A549 treated with Mapracorat at 1 μM for 4 hours (cell line): ENCODE measurements at places on chromosomes 6 and 20. TPM values are rescaled to one million over a fixed set of nuclear protein-coding genes. Genes with fewer than 3 reads are reported as not detected.

STMN3 gene
- 7.7 to 11.7 TPM (median 9.6 TPM) in 5 replicates for total RNA-seq

NTSR1 gene
- total RNA-seq: 0.07 to 0.18 TPM (median 0.09 TPM) in 5 replicates

MYMX gene
- total RNA-seq: not detected in 5 replicates

VSX1 gene
- total RNA-seq: 0.77 to 1.5 TPM (median 0.89 TPM) in 5 replicates

OXT gene
- total RNA-seq: not detected in 5 replicates

ADGB gene
- not detected in 5 replicates for total RNA-seq
